Activated gamma-delta T cell (primary cell): ENCODE measurements at places on chromosomes 2 and 18.

GRCh38 chr2:188916736-188917135 lies 57.4 kb upstream of the COL3A1 start:
- no peak for DNase-seq

DNA sequence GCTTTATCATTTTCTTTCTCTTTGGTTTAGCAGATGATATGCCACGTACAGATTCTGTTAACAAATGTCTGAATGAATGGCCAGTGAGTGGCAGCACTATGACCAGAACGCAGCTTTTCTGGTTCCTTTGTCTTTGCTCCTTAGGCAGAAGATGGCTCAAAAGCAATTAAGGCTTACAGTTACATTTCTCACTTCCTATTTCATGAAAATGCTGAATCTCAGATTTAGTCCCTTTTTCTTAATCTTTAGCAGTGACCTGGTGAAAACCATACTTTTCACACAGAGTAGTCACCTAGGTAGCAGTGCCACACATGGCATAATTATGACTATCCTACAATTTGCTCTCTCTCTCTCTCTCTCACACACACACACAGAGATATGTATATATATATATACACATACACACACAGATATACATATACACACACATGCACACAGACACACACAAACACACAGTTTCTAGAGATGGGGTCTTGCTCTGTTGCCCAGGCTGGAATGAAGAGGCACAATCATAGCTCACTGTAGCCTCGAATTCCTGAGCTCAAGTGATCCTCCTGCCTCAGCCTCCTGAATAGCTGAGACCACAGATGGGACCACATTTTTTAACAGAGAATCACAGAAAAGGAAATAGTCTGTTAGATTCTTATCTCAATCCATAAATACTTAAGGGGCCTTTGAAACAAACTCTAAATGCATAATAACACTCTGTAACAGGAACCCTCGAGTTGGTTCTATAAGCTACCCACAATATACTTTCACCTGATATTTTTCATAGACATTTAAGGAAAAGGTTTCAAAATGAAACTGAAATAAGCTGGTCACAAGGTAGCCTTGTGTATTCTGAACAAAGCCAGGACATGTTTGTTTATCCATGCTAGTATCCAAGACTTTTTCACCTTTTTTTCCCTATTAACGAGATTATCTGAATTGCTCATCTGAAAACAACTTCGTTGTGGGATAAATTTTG lies 11.6 kb downstream of the PDE6D start:
- DNase-seq: no peak

DNA sequence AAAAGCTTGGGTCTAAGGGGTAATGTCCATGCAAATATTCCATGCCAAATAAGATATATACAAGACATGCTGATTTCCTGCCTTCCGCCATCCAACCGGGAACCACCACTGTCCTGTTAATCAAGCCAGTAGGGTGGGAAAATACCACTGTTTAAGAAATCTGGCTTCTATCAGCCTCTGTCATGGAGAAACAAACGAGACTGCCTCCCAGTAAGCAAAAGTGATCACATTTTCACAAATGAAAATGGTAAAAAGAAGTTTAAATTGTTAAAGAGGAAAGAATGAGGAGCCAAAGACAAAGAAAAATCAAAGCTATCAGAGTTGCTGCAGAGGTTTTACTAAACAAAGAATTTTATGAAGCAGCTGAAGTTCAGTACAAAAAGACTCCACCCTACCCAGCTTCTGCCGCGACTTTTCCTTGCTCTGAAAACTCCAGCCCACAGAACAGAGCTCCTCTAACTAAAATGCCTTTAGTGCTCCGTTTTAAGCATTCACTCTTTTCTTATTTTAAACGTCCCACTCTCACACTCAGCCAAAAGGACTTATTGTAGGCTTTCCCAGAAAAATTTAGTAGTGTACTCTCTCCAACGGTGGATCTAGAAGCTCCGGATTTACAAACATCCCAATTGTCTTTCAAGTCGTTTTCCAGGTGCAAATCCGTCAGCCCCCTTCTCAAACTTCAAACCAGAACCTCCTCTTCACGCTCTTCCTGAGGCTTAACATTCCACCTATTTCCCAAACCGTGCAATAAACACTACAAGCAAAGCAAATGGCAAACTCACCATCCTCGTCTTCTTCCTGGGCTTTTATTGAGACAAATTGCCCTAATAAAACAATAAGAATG lies 613 bp downstream of the COL5A2 start:
- DNase-seq: no peak

- no peak for DNase-seq
These were observed 432.7 kb upstream of the SMIM21 start for GRCh38 chr18:75860166-75860565.

- DNase-seq: no peak
These were observed 148.3 kb upstream of the HDAC4 start for GRCh38 chr2:239548965-239549595.

- no peak for DNase-seq
These were observed 2.4 kb upstream of the IMPA2 start for GRCh38 chr18:11978956-11979355.

DNA sequence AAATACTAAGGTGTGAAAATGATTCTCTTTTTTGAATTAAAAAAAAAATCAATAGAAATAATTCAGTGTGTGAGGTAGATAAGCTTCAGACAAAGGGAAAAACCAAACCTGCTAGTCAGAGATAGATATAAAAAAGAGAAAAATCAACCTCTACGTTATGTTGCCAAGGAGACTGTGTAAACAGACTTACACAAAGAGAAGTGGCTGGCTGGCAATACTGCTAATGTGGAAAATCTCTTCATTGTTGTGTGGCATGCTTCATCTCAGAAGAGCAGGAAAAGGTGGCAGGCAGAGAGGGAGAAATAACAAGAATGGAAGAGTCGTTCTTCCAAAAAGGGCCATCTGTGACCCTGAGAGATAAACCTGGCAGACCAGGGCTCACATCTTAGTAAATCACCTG lies 200.8 kb downstream of the SLC8A1 start:
- no peak for DNase-seq

DNA sequence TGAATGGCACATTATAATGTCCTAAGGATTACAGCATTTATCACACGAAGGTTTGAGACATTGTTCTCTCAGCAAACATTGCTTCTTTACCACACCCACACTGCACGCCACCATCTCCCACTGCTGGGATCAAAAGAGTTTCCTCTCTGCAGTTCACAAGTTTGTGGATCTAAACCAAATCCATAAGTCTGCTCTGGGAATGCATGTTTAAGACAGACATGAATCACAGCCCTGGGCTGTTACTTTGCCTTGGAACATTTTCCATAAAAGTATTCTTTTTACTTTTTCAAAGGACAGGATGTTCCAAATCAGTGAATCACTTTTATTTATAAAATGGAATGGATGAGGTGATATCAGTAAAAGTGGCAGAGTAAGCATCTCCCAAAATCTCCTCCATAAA lies 36.1 kb downstream of the STPG4 start:
- DNase-seq: no peak

DNA sequence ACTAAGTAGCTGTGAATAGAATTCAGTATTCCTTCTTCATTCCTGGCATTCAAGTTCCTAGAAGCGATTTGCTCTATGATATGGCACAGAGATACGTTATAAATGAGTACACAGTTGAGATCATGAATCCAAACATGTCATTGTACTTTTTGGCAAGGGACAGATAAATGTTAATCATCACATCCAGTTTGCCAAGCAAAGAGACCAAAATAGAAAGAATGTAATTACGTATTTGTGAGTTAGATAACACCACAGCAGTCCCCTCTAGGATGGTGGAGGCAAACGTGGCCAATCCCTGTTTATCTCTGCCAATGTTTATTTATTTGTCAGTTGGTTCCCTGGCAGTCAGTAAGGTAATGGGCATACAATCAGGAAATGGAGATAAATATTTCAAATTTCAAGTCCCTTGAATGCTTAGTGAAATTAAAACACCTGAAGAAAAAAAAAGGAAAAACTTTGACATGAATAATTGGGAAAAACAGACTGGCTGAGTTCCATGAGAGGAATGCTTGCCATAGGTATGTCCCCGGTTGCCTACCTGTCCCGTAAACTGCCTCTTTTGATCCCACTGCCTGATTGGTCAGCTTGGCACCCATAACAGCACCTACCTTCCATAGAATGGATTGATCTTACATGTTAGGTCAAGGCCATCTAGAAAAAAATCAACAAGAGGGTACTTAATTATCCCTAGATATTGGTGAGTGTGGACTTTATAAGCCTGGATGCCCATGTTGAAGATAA lies 451.1 kb upstream of the NETO1 start:
- no peak for DNase-seq

DNA sequence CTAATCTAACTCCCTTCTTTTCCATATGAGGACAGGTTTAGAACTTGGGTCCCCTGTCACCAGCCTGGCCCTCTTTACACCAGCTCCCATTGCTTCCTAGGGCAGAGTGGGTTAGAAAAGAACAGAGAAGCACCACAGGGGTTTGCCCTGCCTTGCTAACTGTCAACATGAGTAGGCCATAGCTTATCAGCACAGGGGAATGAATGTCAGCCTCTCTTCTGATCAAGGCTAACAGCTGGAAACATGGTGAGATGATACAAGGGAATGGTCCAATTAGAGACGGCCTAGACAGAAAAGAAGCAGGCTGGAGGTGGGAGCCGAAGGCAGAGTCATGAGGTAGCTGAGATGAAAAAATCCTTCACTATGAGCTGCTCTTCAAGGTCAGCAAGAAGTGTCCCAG lies 189.4 kb upstream of the ACAA2 start:
- no peak for DNase-seq

GRCh38 chr2:30288561-30288960 lies 57.2 kb downstream of the LBH start:
- no peak for DNase-seq

DNA sequence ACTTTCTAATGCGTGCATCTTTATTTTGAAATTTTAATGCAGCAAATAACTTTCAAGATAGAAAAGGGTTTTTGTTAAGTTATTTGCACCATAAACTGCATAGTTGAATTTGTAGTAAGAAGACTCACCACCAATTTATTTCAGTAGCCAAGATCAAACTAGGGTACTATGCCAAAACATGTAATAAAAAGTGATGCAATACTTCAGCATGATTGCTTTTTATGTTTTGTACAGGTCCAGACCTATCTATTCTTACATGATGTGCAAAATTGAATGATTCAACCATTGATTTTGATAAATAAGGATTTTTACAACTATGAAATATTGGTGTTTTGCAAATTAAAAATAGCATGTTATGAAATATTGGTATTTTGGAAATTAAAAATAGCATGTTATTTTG lies 26.7 kb downstream of the AGPS start:
- no peak for DNase-seq

DNA sequence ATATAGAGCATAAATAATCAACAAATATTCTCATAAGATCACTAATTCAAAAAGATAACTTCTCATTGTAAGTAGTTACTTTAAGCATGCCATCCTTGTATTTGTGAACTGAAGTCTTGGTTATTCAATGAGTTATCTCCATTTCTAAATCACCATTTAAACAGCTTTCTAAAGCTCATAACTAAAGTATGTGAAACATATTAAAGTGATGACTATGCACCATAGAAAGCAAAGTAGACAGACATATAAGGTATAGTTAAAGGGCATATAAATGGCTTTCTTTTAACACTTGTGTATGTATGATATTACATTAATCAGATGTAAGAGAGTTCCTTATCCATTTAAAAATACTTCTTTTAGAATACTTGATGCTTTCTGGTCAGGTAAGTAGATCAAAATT lies 83.5 kb downstream of the IKZF2 start:
- no peak for DNase-seq

GRCh38 chr2:17858064-17858463 lies 20.4 kb upstream of the KCNS3 start:
- no peak for DNase-seq

DNA sequence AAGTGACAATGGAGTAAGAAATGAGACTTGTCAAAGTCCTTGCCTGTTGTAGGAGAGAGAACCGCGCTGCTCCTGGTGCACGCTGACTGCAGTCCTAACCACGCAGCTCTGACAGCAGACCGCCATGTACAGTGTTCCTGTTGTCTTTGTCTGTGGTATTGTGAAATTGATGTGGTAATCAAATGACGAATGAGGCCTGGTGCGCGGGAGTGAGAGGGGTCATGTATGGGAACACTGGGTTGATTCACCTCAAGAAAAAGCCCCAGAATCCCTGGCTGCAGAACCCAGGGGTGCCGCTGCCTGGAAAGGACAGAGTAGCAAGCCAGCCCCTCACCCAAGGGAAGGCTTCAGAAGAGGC lies 64.0 kb downstream of the INPP4A start:
- DNase-seq: no peak

GRCh38 chr2:171244466-171244969 lies 83.8 kb upstream of the TLK1 start:
- no peak for DNase-seq

- DNase-seq: no peak
These were observed 30.4 kb downstream of the HDAC4 start for GRCh38 chr2:239370403-239370802.

DNA sequence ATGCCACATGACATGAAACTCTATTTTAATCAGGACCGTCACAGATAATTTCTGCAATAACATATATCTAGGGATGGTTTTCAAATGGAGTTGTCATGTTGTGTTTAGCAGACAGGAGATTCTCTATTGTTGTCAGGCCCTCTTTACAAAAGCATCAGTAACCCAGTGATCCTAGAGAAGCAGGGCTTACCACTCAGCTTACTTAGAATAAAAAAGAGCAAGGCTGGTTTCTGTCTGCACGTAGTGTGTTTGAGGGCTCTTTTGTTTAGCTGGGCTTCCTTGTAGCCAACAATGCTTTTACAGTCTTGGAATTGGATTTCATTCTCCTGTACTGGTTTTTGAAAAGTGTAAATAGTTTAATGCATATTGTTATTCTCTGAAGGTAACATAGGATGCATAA lies 210.5 kb upstream of the NRP2 start:
- no peak for DNase-seq

DNA sequence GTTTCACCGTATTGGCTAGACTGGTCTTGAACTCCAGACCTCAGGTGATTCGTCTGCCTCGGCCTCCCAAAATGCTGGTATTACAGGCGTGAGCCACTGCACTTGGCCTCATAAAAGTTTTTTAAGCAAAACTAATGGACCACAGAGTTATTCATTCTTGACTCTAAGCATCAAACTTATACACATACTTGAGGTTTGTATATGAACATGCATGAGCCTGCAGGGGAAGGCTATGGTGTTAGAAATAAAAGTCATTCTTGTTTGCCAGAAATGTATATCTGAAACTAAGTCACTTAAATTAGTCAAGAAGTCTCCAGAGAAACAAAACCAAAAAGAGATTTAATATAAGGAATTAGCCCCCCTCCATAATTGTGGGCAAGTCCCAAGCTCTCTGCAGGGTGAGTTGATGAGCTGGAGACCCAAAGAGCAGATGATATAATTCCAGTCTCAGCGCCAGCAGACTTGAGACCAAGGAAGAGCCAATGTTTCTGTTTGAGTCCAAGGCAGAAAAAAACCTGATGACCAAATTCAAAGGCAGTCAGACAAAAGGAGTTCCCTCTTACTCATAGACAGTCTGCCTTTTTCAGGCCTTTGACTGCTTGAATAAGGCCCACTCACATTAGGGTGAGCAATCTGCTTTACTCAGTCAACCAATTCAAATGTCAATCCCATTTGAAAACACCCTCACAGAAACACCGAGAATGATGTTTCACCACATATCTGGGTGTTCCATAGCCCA lies 69.0 kb upstream of the DSG1 start:
- DNase-seq: no peak
